Stimulated activated CD4-positive, alpha-beta T cell treated with anti-CD3 and anti-CD28 coated beads, Interleukin-1b, Interleukin-23, amount 100 ng/mL, for 24 hours (primary cell): ENCODE measurements at places on chromosomes 12 and 14.

GRCh38 chr14:50823762-50824636, 7.0 kb downstream of the NIN start:
- no peak for DNase-seq

- no peak for DNase-seq
Measured at GRCh38 chr12:124213666-124214347, 81.1 kb upstream of the RFLNA start.

DNA sequence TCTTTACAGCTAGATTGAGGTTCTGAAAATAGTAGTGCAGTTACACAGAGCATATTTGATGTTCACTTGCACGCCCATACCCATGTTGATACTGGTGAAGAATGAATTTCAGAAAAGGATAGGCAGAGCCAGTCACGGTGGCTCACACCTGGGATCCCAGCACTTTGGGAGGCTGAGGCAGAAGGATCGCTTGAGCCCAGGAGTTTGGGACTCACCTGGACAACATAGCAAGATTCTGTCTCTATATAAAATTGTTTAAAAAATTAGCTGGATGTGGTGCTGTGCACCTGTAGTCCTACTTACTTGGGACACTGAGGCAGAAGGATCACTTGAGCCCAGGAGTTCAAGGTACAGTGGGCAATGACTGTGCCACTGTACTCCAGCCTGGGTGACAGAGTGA, 56.6 kb downstream of the MDM2 start:
- DNase-seq = no peak

GRCh38 chr14:95355422-95355821, 35.7 kb upstream of the CLMN start:
- no peak for DNase-seq

DNA sequence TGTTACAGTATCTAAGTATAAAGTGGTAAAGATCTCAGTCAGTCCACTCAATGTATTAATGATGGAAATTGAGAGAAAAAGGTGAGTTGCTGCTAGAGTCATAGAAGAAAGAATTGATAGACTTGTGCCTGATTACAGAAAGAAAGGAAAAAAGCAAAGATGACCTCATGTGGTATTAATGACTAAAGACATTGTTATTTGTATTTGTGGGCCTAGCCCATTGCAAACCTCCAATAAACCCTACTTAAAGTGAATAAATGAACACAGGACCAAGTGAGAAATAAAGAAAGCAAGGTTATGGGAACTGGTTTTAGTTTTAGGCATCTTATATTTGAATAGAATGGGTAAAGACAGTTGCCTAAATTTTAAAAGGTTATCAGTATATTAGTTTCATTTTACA, 105.5 kb downstream of the SYT1 start:
- no peak for DNase-seq

- no peak for DNase-seq
Measured at GRCh38 chr12:39605501-39605900, 14.1 kb downstream of the ABCD2 start.

DNA sequence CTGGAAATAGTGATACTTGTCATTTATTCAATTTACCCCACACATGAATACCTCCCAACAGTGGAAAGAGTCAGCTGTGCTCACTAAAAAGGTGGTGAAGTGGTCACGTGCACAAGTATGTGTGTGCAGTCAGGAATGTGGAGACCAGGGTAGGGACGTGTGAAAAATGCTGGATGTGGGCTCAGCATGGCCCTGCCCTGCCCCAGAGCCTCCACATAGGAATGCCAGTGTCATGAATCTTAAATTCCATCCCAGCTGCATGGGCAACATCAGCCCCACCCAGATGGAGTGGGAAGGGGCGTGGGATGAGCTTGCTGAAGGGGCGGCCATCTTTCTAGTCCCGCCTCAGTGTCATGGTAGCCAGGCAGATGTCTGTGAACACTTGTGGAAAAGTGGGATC, 87.7 kb downstream of the C12orf75 start:
- no peak for DNase-seq

- DNase-seq = no peak
Measured at GRCh38 chr14:97273540-97273939, 476.4 kb downstream of the VRK1 start.

- DNase-seq = no peak
Measured at GRCh38 chr14:104253223-104253822, 114.9 kb downstream of the KIF26A start.

GRCh38 chr12:118980407-118981014, 830 bp upstream of the SRRM4 start:
- DNase-seq = no peak
